Inflammatory macrophage (primary cell): ENCODE measurements at places on chromosomes 1 and 21.
A peak's percentile ranks its signal among the peaks of the same experiment; 100 is the strongest.

GRCh38 chr1:87155170-87155569 is 173.5 kb upstream of the LMO4 start:
- no peak for DNase-seq

- no peak for DNase-seq
These were observed 3.7 kb upstream of the TMEM61 start for GRCh38 chr1:54976747-54977146.

DNA sequence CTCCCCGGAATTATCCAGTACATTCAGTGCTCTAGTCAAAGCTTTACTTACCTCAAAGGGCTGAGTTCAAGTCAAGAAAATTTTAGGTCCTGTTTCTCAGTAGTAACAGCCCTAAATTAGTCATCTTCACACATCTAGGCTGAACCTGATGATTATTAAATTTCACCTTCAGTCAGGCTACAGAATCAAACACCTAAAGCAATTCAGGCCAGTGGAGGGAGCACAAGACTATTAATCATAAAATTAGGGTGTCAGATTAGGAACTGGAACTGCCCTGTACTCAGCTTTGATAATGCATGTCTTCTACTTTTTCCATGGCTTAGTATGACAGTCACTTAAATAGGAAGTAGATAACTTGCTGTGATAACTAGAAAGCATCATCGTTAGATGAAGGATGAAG is 28.4 kb upstream of the BCAS2 start:
- no peak for DNase-seq

DNA sequence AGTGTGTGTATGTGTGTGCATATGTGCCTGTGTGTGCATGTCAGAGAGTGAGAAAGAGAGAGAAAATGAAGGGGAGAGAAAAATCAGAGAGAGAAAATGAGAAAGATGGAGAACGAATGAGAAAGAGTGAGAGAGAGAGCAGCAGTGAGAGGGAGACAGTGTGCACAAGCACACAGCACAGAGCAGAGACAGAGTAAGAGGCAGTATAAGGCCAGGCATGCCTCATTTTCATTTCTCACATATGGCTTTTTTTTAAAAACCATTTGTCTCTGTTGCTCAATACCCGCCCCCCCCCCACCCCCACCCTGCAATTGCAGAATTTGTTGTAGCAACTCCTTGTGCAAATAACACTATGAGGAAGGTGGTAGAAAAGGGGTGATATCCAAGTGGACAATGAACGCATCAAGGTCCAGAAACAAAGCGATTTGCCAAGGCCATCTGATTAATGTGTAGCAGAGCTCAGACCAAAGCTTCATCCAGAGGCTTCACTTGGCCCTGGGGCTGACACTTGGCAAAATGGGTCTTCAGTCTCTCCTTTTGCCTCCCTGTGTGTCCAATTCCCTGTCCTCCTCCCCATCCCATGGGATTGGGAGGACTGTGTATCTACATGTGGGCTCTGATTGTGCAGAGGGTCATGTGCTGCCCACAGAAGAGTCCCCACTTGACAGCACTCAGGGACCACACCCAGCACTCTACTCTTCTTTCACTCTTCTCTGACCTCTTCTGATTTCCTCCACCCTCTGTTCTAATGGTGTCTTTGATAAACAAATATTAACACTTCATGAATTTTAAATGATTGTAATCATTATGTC is 38.9 kb upstream of the HSD3B1 start:
- no peak for DNase-seq

GRCh38 chr1:115976921-115977498 is 697 bp downstream of the SLC22A15 start:
- DNase-seq: peak; percentile 38

- DNase-seq: no peak
These were observed 32.4 kb downstream of the SESN2 start for GRCh38 chr1:28291711-28292110.

- no peak for DNase-seq
These were observed 145.2 kb downstream of the NTMT2 start for GRCh38 chr1:170290991-170291390.
